ENCODE measurements at places on chromosomes 6 and 20.

- DNase-seq, result no peak
Observed at GRCh38 chr6:143271024-143271423, 179.5 kb downstream of the ADAT2 start.

DNA sequence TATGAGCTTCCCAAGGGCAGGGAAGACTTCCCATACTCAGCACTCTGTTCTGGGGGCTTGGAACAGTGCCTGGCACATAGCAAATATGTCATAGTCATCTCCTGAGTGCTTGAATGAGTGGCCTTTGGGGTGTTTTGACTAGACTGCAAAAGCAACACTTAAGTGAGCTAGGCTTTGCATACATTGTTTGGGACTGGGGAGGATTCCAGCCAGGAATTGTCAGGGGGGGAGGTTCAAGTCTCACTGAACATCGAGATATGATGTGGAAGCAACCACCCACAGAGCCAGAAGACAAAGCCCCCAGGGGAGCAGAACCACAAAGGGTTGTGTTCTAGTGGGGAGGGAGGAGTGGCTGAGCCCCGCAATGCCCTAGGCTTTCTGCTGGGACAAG lies 98.4 kb downstream of the SYCP2 start:
- DNase-seq, result no peak

DNA sequence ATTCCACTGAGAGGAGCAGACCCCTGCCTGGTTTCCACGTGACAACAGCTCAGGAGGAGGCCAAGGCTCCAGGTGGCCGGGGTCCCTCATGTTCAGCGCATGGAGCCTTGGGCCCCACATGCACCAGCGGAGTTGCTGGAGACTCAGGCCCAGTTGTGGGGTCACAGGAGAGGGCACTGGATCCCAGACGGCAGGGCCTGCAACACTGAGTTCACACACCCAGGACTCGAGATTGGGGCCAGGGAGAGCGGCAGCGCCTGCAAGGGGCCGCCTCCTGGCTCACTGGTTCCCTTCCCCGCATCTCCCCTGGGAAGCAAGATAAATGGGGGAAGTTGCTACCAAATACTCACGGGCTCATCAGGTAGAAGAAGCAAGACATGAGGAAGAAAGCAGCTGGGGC lies 348.1 kb downstream of the ZFAND3 start:
- no peak for DNase-seq

GRCh38 chr20:10672624-10673127 lies 1.1 kb downstream of the JAG1 start:
- DNase-seq, result no peak

DNA sequence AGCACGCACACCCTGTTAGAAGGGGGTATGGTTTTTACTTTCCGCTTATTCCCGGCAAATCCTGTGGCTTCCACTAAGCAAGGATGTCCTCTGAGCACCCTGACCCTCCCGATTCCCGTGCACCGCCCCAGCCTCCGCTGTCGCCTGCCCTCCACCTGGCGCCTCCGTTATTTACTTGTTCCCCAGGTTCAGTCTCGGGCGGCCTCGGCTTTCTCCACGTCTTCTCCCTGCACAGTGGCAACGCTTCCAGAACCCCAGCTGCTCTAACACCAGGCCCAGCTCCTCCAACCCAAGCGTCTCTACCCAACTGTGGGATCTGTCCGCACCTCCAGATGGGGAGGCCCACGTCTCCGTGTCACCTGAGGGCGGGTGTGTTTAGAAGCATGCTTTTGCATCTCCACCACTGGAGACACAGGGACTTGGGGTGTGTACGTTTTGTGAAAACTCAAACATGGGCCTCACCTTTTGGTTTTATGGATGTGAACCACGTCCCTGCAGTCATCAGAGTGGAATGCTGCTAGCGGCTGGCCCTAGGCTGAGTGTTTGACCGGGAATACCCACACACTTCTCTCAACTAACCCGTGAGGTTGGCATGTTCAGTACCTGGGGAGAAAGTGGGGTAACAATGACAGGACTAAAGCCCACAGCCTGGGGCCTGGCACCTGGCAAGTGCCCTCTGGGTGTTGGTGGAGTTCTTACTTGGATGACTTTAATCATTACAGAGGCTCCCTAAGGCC lies 79.9 kb downstream of the THBS2 start:
- DNase-seq, result no peak

GRCh38 chr6:169974663-169975062 lies 223.2 kb downstream of the ERMARD start:
- DNase-seq, result no peak

GRCh38 chr6:35948725-35949124 lies 27.8 kb upstream of the SRPK1 start:
- DNase-seq, result no peak

GRCh38 chr6:63436356-63436755 lies 116.6 kb upstream of the LGSN start:
- DNase-seq, result no peak

All from NCI-H774 (cell line).